ENCODE measurements at places on chromosomes 6 and 20.

DNA sequence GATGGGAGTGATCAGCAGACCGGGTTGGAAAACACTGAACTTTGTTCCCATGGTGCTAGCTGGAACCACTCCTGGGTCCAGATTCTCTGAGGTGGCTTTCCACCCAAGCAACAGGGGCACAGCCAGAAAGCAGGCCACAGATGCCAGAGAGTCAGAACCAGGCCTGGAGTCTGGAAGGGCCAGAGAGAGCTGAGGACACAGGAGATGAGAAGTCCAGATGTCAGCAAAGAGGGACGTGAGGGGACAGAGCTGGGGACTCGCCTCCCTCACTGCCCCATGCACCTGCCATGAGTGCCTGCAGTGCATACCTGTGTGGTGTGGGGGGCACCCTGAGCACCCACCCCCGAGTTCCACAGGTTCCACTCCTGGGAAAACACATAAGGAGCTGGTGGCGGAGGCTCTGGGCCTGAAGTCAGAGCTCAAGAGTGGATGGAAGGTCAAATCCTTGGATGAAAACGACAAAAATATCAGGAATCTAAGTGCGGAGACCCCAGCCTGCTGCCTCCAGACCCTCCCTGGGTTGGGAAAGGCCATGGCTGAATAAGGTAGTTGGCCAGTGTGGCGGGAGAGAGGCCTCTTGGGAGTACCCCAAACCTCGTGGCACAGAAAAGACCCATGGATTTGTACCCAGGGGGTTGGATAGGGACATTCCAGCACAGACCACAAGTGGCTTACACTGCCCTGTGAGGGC lies 224.2 kb downstream of the SYNDIG1 start:
- DNase-seq: no peak

DNA sequence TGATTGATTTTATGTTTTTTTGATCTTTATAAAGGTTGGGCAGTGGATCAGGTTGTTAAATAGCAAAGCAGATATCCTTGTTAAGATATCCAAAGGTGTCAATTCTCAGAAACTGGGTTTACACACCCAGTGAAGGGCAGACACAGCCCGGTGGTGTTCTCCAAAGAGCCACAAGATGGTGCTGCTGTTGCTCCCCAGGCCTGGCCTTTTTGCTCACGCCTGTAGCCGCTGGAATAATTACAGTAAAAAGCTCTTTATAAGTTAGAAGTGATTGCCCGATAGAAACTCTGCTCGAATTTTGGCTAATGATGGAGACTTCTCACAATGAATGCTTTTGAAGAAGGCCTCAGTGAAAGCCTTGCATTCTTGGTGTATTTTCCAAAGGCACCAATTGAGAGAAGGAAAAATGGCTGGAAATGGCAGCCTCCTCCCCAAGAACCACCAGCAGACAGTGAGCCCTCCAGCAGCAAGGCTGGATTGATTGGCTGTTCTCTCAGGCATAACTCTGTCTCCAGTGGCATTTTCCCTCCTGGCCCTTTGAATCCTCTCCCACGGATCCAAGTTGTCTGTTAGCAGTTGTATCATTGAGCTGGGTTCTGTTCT lies 120.5 kb upstream of the CHD6 start:
- DNase-seq: peak; percentile 65

- no peak for DNase-seq
Observed at GRCh38 chr6:20810727-20811108, 276.5 kb downstream of the CDKAL1 start.

DNA sequence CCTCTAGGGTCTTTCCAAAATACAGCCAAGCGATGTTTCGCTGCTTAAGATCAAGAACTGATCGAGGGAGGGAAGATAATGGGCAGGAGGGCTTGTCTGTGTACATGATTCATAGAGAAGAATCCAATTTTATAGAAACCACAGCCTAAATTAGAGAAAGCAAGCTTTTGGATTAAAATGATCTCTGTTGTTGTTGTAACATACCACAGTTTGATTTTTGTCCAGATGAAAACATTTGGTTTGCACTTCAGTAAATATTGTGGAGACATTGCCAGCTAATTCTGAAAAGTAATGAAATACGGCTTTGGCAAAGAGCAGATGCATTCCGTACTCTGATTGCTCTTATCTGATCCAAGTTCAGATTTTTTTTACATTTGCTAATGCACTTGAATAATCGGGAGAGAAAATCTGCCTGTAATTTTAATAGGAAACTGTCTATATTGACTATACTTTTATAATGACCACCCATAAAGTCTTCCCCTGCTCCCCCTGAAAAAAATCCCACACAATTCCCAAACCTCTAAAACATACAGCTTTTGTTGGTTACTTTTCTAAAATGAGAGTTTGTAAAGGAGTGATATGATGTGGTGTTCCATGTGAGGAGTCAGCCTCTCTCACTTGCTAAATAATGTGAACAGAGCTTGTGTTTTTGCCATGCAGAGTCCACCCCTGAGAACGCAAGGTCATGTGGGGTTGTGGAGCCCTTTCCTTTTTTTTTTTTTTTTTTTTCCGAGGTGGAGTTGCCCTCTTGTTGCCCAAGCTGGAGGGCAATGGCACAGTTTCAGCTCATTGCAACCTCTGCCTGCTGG lies 199.9 kb downstream of the DTNBP1 start:
- DNase-seq: no peak

- no peak for DNase-seq
Observed at GRCh38 chr6:6033858-6034257, 27.1 kb upstream of the NRN1 start.

DNA sequence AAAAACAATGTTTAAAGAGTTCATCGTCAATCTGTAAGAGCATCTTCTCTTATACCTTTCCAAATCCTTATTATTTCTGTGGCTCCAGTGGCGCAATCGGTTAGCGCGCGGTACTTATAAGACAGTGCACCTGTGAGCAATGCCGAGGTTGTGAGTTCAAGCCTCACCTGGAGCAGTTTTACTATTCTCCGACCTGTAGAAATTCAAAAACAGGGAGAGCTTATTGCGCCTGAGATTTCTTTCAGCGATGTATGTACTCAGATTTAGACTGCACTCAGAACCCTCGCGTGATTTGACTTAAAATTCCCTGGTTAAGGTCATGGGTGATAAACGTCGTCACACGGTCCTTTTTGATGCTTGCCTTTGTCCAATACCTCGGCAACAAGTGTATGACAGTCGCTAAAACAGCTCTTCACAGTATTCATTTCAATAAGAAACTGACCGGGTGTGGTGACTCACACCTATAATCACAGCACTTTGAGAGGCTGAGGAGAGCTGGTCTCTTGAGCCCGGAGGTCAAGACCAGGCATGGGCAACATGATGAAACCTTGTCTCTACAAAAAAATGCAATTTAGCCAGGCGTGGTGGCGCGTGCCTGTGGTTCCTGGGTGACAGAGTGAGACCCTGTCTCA lies 11.9 kb downstream of the GPX5 start:
- no peak for DNase-seq

Measured in HEK293T (cell line).